Amniotic stem cell (primary cell): ENCODE measurements at places on chromosomes 3 and 15.

- no peak for DNase-seq
Observed at GRCh38 chr3:124861041-124861440, 26.1 kb downstream of the ITGB5 start.

GRCh38 chr15:87873516-87873915, 383.0 kb downstream of the NTRK3 start:
- no peak for DNase-seq

DNA sequence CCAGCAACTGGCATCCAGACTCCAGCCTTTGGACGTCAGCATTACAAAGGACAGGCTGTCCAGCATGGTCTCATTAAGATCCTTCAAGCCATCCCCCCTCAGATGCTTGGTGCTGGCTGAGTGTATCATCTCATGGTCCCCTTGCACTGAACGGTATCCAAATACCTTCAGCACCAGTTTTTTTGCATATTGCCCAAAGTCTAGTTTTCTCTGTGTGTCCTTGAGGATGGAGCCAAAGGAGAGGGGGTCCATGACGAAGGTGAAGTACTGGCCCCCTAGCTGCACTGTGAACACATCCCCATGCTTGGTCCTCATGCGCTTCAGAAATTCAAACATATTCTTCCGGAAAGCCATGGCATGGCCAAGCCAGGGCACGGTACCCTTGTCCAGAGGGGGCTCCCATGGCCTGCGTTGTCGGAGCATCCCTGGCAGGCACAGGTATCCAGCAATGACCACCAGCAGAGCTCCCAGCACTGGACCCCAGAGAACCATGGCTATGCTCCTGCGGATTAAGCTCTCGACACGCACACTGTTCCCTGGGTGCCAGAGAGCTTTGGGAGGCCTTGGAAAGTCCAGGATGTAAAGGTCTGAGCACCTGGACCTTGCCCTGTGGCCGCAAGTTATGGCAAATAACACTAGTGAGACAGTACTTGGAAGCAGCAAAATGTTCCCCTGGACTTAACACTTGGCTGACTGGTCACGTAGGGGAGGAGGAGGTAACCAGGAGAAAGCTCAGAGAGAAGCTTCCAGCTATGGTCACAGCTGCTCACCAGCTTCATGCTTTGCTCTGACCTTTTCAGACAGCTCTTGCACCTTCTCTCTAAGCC, at the start of gene CYP8B1:
TSS of gene CYP8B1 (minus strand) at position 555 of the 827 bp plus-strand sequence. CDS start at position 492, 63 bp downstream.
- no peak for DNase-seq

DNA sequence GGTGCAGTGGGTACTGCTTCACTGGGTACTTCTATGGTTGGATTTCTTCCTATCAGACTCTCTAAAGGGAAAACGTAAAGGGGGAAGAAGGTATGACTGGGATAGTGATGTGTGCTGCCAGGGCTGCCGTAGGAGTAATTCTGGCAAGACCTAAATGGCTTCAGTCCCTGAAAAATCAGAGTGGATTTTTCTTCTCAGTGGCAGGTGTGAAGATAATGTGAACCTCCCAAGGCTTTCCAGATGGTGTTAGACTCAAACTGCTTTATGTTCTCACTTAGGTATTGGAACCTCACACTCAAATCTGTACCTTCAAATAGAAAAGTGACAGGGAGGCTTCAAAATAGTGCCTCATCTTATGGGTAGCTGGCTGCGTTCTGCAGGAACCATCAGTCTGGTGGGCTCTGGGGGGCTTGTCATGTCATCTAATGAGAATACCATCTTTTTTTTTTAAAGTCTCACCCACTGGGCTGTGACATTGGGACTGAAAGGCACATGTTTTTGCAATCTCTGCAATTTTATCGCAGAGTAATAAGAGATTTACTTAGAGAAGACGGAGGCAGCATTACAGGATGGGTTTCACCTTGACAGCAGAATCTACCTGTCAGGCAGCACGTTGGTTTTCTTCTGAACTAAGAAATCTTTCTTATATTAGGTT, 28.5 kb downstream of the MINDY4B start:
- no peak for DNase-seq

GRCh38 chr3:122793568-122794416, at the start of gene HSPBAP1:
Gene HSPBAP1, minus strand, starts transcription at chr3:122793831. Its CDS starts 151 bp downstream, at chr3:122793680.
- DNase-seq: no peak

DNA sequence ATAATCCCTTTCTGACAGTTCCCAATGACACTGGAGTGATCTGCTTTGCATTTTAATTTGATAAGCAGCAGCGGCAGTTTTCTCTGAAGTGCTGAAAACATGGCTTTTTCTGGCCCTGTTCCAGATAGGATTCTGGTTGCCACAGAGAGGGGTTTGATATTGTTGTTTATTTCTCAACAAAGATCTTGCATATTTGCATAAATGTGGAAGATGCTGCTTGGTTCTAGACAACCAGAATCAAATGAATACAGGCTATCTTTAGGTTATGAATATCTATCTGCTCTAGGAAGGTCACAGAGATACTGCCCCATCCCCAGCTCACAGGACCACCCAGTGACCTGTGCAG, 137.1 kb downstream of the ZNF609 start:
- no peak for DNase-seq

- DNase-seq: no peak
Observed at GRCh38 chr3:32972482-32973146, 21.2 kb downstream of the CCR4 start.

- no peak for DNase-seq
Observed at GRCh38 chr3:107307205-107307604, 70.0 kb upstream of the CCDC54 start.

DNA sequence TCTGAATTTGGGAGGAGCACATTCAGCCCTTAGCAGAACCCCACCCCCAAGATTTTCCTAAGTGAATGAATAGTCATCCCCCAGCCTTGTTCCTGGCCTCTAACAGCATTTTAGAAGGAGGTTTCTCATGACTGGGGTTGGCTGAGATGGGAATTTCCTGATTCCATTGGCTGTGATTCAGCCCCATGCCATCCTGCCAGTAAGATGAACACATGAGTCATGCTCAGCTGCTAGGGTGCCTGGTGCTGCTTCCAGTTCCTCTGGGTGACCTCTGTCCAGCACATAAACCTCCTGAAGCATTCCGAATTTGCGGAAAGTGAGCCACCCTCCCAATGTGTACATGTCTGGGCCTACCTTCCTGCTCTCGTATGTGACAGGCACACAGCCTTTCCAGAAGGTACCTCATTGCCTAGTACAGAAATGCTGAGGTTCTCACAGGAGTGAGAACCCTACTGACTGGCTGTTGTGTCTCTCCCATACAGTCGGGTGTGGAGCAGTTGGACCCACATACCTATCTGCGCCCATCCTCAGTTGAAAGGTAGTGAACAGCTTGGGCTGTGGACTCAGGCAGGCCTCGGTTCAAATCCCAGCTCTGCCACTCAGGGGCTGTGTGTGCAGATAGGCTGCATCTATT, 91.7 kb downstream of the APBA2 start:
- peak; percentile 98 for DNase-seq

- no peak for DNase-seq
Observed at GRCh38 chr3:197878427-197878826, 71.6 kb upstream of the RPL35A start.

DNA sequence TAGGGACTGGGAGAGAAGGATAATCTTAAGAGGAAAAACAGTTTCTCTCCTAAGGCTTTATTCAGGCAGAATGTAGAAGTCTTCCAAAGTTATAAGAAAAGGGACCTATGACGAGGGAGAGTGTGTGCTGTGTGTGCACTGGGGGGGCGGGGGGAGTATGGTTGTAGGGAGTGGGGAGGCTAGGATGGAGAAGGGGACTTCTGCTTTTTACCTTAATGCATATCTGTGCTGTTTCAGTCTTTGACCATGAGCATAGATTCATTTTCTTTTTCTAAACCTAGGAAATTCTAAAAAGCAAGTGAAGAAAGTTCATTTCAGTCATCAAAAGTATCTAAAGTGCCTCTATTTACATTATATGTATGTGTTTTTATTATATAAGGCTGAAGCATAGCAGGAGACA, 52.6 kb upstream of the RASA2 start:
- no peak for DNase-seq

DNA sequence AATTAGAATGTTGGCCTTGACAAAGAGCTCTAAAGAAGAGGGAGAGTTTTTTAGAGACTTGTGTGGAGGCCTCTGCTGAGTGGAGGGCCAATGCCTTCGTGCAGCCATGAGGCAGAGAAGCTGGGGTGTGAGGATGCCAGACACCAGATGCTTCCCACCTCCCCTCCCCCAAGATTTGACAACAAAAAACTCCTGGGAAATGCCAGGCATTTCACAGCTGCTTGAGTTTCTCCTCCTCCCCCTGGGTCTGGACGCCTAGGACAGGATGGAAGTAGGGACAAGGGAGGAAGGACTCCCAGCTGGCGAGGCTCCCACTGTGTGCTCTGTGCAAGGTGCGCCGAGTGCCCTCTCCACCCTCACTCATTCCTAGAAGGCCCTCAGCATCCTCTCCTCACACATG, 20.1 kb downstream of the TGM4 start:
- DNase-seq: no peak

DNA sequence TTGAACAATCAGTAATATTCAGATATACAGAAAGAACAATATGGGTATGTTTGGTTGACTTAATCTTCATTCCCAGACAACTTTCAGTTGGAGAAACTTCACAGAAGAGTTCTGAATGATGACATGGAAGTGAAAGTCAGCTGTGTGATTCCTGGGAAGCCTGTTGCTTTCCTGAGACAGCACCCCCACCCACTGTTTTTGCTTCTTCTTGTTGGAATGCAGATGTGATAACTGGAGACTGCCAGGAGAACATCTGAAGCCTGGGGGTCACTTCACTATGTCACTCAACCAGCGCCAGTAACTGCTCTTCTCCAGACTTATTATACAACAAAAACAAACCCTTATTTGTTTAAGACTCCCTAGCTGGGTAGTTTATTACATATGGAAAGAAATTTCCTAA, 599.4 kb downstream of the ZIC1 start:
- DNase-seq: no peak

GRCh38 chr3:73601481-73601880, 23.3 kb downstream of the PDZRN3 start:
- no peak for DNase-seq

GRCh38 chr15:53980021-53980420, 1.8 kb downstream of the UNC13C start:
- no peak for DNase-seq

GRCh38 chr15:65904301-65904700, 35.0 kb downstream of the RAB11A start:
- DNase-seq: no peak

DNA sequence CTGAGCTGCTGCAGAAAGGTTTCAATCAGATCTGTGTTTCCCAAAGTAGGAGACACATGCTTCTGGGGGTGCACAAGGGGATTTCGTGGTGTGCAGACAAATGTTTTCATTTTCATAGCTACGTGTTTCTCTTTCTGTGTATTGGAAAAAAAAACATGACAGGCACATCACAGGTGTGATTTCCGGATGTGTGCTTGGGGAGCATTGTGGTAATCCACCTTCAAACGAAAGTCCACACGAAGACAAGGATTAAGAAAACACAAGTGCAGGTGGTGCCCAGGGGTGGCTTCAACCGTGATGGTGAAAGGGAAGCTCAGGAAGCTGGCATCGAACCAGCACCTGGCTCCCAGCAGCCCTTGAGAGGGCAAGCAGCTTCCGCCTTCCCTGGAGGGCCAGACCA, 164.6 kb upstream of the LINGO1 start:
- no peak for DNase-seq
